ENCODE measurements at places on chromosomes 7 and 10.

DNA sequence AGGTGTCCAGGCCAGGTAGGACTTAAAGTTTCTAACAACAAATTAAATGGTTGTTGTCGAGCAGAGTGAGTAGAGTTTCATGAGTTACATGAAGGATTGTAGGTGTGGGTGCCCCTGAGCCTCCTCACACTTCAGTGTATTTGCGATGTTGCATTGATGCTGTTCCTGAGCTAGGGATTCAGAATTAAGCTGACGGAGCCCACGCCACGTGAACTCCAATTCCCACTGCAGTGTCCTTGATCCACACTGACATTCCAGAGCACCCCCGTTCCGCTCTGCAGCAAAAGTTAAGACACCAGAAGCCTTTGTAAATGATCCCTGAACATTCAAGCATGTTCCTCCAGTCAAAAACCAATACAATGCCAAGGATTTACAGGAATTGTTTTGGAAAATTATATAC, 78.8 kb upstream of the SEC61G start:
- DNase-seq: no peak

DNA sequence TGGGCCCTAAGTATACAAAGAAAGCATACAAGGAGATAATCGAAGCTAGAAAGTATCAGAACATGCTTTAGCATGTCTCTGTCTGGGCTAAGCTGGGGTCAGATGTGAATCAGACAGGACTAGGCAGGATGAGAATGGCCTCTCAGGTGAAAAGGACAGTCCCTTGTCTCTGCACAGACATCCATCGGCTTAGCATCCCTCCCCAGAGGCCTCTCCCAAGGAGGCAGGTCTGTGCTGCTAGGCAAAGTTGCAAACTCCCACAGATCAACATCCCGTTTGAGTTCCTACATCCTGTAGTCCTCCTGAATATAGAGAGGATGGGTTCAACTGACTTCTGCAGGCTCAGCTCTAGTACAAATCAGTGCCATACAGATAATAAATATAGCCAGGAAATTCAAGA, 24.5 kb downstream of the CHST15 start:
- no peak for DNase-seq

DNA sequence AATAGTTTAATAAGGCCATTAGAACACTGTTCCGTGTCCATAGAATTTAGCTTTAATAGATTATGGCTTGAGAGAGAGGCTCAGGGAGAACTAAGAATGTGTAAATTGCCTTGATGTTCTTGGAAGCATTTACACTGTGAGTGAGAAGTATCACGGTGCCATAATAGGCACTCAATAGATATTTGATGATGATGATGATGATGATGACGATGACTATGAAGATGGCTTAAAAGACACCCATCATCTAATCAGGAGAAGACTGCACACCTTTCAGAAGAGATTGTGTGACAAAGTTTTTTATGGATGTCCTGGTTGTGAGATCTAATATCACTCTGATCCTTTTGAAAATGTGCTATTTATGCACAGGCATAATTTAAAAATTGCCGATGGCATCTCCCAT, 264.2 kb downstream of the GLI3 start:
- no peak for DNase-seq

DNA sequence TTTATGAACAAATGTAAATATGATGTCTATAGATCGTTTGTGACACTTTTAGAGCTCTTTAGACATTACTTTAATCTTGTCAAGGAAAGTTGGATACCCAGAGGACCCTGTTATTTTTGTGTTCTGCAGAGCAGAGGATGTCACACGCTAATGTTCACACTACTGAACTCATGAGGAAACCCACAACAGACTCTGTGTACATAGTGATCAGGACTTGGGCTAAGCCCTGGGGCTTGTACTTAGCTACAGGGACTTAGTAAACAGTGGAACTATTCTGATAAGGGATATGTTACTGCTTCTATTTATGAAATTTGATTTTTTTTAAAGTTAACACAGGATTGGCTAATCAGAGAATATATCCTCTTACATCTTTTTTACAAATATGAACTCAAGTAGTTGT, 36.1 kb upstream of the ZNF518A start:
- no peak for DNase-seq

- DNase-seq: no peak
Measured at GRCh38 chr10:95559471-95559870, 1.7 kb downstream of the SORBS1 start.

DNA sequence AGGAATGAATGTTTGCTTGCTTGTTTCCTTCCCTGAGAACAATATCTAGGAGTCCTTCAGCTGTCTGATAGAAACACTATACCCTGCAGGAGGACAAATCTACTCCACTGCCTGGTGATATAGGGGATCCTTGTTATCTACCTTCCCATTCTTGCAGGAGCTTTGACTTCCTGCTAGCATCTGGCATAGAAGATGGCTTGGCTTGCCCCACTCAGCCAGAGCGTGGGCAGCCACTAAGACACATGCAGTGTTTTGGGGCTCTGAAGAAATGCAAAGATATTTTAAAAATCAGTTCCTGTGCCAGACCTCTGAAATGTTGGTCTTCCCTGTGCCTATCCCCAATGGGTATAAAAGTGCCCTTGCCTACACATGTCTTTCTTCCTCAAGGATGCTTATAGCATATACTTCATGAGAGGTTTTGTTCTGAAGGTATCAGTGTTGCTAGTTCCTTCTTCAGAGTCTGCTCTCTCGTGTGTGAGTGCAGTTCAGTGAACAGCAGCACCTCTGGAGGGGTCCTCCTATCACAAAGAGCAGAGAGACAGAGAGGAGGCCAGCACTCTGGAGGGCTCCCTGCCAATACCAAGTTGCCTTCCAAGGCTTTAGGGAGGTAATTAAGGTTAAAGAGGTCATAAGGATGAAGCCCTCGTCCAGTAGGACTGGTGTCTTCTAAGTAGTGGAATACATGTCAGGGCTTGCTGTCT, 149.1 kb upstream of the CALCR start:
- DNase-seq: no peak

DNA sequence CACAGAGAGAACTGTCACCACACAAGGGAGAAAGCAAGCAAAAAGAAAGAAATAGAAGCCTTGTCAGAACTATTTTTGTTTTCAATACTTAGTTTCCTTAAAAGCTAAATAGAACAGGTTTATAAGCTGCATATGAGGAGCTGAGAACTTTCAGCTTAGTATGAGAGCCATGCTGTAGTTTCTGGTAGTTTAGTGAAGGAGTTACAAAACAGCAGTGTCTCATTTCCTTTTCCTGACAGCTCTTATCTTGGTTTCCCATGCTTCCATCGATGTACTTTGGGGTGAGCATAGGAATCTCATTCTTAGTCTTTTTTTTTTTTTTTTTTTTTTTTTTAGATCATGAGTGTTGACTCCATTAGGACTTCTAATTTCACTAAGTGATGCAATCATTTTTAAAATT, 8.6 kb upstream of the CHRM2 start:
- no peak for DNase-seq

DNA sequence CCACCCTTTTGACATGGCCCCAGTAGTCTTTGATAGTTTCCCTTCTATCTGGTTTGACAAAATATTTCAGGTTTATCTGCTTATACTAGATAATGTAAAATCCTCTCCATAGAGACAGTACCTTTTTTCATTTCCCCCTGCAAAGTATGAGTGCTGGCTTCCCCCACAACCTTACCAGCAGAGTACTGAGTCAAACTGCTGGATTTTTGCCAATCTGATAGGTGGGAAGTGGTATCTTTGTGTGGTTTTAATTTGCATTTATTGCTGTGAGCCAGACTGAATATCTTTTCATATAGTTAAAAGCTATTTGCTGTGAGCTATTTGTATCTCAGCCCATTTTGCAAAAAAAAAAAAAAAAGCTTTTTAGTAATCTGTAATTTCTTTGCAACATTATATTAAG, 32.1 kb upstream of the HECTD2 start:
- DNase-seq: peak; percentile 18

GRCh38 chr7:99141841-99142726, 1.8 kb downstream of the SMURF1 start:
- peak; percentile 24 for DNase-seq

GRCh38 chr10:18236756-18237155, 96.5 kb downstream of the CACNB2 start:
- DNase-seq: no peak

- DNase-seq: peak; percentile 45
Measured at GRCh38 chr7:154503962-154504550, 451.9 kb downstream of the DPP6 start.

GRCh38 chr7:30510124-30511075, 5.8 kb upstream of the GGCT start:
- DNase-seq: peak; percentile 50

- peak; percentile 34 for DNase-seq
Measured at GRCh38 chr10:127945341-127945758, 38.4 kb downstream of the PTPRE start.

GRCh38 chr10:126250045-126250444, 138.2 kb downstream of the ADAM12 start:
- DNase-seq: no peak

DNA sequence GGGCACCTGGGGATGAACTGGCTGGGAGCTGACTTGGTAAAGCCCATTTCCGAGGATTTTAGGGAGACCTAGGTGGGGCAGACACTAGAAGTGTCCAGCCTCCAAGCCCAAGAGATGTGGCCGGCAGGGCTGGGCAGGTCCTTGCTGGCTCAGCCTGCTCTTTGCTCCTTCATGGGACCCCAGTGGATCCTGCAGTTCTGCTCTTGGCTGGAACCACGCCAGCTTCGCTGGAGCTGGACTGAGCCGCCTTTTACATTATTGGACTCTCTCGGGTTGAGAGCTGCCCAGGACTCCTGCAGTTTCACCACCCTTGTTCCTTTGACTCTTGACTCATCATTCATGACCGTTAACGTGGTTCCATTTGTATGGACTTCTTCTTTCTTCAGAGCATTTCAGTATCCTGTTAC, 5.7 kb downstream of the PPIF start:
- DNase-seq: no peak

- no peak for DNase-seq
Measured at GRCh38 chr7:47401611-47402570, 180.0 kb downstream of the TNS3 start.

- no peak for DNase-seq
Measured at GRCh38 chr10:131475803-131476202, 164.3 kb upstream of the TCERG1L start.

- DNase-seq: no peak
Measured at GRCh38 chr7:45601816-45602540, 27.8 kb downstream of the ADCY1 start.

DNA sequence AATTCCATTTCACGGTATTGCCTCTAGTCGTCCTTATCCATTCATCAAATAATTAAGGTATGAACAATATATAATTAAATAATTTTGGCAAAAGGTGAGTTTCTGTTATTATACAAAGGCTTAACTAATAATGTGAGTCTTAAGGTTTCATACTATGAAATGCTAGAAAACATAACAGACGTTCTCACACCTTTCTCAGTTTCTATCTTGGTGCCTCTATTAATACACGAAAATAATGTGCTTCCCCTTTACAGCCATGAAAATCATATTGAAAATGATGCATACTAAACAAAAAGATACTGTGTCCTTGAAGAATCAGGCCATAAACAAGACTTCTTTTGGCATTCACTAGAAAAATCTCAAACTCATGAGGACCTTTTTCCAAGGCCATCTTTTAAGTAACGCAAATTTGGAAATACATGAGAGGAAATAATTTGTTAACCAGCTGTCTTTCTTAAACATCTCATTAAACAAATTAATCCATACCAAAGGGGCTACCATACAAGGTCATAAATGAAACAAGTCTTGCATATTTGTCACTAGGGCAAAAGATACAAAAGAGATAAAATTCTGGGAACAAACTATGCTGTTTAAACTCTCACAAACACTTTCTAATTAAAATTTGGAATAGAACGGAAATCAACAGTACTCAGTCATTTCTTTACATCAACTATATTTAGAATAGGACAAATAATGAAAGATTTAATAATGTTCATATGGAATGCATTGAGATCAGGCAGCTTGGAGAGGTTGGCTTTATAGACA, 53.9 kb upstream of the CAV2 start:
- DNase-seq: peak; percentile 14
